ENCODE measurements at places on chromosomes 5 and 9. TPM values are rescaled to one million over a fixed set of nuclear protein-coding genes. Genes with fewer than 3 reads are reported as not detected.
A peak's percentile ranks its signal among the peaks of the same experiment; 100 is the strongest.

GRCh38 chr9:29150606-29151005 is 1577.3 kb upstream of the C9orf72 start:
- peak; percentile 37 for DNase-seq

GRCh38 chr5:27734838-27735237 is 696.5 kb upstream of the CDH9 start:
- DNase-seq: no peak

GRCh38 chr9:78707080-78707479 is 410.2 kb downstream of the PSAT1 start:
- no peak for DNase-seq

DNA sequence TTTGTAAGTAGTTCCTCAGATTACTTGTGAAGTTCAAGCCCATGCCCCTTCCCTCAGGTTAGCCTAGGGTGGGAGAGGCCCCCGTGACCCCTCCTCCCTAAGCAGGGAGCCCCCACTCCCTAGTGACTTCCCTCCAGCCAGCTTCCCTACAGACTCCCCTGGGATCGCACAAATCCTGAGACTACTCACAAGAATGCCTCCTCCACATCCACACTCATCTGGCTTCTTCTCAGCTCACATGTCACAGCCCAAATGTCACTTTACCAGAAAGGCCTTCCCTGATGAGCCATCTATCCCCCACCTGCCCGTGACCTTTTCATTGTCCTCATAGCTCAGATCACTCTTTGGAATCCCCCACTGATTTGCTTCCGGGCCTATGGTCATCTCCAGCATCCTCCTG is 96.7 kb upstream of the ARAP3 start:
- no peak for DNase-seq

DNA sequence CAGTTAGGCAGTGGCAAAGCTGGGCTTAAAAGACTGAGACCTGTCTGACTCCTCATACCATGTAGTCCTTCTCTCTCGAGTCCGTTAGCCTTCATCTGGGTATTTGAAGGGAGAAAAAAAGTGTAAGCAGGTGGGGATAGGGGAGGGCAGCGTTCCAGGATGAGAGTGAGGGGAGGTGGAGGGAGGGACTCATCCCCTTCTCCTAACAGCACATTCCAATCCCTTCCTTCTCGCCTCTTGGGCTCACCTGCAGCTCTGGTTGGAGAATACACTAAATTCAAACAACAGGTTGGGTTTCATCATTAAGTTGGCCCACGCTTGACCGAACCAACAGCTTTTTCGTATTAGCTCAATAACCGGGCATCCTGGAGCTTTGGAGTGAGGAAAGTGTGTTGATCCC is 3.6 kb downstream of the NEURL1B start:
- no peak for DNase-seq

- no peak for DNase-seq
Measured at GRCh38 chr9:32820322-32820721, 37.0 kb downstream of the TMEM215 start.

DNA sequence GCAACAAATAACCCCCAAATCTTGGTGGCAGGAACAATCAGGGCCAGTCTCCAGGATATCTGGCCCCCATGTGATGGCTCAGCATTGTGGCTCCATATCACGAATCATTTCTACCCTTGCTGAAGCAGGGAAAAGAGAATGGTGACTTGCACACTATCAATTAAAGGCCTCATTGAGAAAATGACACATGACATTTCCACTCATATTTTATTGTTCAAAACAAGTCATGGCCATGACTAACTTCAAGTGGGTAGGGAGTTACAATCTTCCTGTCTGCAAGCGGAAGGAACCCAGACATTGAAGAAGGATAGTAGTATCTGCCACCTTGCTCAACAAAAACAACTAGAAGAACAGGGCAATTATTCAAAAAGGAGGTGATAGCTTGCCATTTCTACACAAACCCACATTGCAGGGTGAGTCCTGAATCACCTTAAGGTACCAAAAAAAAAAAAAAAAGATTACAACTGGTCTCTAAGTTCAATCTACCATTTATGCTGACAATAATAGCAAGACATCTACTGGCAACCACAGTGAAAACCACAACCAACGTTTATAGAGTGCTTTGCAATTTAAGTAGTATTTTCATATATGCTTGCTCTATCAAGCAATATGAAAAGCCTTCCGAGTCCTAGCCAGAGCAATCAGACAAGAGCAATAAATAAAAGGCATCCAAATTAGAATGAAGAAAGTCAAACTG is 186.7 kb upstream of the DAPK1 start:
- DNase-seq: no peak

The PLAC8L1 gene
- not detected for total RNA-seq

- no peak for DNase-seq
Measured at GRCh38 chr9:135678236-135679017, 15.3 kb downstream of the LCN9 start.

DNA sequence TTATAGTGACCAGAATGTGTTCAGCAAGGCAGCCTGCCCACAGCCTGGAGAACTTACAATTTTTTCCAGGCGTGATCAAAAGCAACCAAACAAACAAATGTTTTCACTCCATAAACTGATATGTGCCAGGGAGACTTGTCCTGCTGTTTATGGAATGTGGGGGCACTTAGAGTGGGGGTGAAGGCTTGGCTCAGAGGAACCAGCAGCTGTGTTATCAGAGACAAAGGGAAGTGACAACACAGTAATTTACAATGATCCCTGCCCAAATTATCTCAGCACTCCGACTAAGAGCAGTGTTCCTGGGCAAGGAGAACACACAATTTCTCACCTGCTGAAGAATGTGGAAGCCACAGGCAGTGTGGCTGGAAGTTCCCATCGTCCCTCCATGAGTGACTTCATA is 429.1 kb upstream of the IRX4 start:
- DNase-seq: no peak

The PCDHA11 gene
- total RNA-seq: 0.11 TPM

DNA sequence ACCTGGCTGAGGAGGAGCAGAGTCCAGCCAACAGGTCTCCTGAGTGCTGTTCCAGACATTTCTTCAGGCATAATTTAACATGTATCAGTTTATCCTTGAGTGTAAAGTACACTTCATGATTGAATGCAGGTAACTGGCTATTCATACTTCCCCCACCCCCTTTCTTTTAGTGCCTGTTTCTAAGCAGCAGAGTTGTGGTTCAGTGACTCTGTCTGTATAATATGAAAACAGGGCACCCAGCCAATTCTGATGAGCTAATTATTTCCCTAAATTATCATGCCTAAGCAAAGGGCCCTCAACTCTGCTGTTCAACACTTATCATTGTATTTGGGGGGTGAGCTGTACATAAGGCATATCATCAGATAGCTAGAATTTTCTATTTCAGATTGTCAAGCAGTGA is 51.9 kb upstream of the ZSWIM6 start:
- peak; percentile 85 for DNase-seq

DNA sequence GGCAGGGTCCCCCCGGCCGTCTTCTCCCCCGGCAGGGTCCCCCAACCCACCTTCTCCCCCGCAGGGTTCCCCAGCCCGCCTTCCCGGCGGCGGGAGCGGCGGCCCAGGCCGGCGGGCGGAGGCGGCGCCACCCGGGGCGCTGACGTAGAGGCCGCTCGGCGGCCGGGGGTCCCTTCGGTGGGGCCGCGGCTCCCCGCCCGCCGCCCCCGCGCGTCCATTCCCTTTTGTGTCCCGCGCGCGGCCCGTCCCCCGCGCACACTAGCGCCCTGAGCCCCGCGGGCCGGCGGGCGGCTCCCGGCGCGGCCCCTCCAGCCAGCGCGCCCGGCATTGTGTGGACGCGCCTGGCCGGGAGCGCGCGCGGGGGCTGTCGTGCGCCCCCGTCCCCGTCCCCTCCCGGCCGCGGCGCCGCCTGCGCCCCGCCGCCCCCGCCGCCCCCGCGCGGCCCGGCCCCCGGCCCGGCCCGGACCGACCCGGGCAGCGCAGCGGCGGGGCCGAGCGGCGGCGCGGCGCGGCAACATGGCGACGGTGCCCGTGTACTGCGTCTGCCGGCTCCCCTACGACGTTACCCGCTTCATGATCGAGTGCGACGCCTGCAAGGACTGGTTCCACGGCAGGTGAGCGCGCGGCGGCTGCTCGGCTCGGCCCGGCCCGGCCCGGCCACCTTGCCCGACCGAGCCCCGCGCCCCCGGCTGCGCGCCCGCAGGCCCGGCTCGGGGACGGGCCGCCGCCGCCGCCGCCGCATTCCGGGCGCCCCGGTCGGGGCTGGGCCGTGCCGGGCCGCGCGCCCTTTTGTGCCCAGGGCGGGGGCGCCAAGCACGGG is at the start of gene PHF2:
PHF2 (plus strand) TSS at position 327 of the 820 bp plus-strand sequence; CDS start at position 517, 190 bp downstream.
- DNase-seq: no peak

GRCh38 chr9:95055851-95056551 is 261.5 kb downstream of the FANCC start:
- peak; percentile 63 for DNase-seq

The NAIF1 gene
- total RNA-seq: 14.0 TPM

DNA sequence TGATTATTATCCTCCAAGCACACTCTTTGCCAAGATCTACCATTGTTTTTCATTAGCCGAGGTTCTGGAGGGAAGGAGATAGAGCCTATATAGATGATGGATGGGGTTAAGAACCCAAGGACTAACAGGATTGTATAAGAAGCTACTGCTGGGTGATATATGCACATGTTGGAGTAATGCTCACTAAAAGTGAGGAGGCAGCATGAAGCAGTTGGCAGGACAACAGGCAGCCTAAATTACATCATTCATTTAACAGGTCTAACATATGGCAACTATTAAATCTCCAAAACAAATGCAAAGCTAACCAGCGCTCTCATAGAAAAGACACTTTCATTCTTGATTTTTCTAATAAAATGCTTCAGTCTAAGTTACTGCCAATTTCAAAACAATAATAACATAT is 293.2 kb downstream of the EPB41L4A start:
- DNase-seq: no peak

The PCDHGC4 gene
- total RNA-seq: 0.69 TPM

GRCh38 chr5:53472720-53473510 is 7.5 kb upstream of the FST start:
- no peak for DNase-seq

DNA sequence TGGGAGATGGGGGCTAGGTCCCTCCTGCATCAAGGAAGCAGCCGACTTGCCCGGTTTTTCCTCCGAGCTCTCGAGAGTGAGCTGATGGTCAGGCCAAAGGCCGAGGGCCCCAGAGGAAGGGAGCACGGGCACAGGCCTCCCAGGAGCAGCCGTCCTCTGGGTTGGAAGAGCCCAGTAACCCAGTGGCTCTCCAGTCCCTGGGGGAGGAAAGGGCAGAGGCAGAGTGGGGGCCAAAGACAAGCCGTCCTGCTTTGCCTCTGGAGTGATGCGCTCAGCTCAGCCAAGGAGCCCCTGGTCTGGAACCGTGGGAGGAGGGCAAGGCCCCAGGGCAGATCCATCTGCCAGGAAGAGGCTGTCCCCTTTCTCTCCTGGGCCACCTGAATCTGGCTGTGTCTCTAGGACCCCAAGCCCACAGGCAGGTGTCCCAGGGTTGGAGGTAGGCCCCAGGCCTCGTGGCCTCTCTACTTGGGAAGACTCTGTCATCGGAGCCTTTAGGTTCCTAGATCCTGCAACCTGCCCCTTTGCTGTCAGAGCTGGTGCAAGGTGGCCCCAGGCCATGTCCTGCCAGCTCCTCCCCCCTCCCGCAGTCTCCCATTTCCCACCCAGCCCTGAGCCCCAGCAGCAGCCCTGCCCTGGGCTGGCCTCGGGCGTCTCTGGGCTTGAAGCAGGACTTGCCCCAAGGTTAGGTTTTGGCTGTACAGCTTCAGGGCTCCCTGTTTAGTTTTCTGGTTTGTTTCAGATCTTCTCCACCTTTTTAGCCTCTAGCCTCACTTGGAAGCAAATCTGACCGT is 224.1 kb downstream of the CACNA1B start:
- DNase-seq: no peak

GRCh38 chr9:14031060-14031414 is 282.9 kb downstream of the NFIB start:
- DNase-seq: peak; percentile 94

- DNase-seq: no peak
Measured at GRCh38 chr5:135439231-135440205, 7.6 kb downstream of the DCANP1 start.

- DNase-seq: no peak
Measured at GRCh38 chr9:108207561-108208165, 648.1 kb downstream of the ACTL7B start.

DNA sequence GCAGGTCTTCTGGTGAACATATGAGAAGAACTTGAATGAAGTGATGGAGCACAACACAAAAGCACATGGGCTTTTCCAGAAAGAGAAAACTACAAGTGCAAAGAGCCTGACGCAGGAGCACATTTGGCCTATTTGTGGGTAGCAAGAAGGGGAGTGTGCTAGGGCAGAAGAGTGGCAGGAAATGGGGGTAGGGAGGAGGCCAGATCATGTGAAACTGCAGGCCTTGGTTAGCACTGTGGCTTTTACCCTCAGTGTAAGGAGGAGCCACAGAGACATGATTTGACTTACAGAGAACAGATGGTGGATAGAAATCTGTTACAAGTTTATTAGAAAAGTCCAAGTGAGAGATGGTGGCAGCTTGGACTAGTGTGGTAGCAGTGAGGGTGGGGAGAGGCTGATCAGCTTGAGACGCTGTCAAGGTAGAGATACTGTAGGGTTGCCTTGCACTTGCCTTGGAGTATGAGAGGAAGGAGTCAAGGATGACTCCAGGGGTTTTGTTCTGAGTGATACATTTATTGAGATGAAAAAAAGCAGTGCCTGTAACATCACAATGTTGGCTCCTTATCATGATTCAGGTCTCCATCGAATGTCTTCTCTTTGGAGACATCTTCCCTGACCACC is 126.7 kb downstream of the PPP2R2B start:
- peak; percentile 36 for DNase-seq

DNA sequence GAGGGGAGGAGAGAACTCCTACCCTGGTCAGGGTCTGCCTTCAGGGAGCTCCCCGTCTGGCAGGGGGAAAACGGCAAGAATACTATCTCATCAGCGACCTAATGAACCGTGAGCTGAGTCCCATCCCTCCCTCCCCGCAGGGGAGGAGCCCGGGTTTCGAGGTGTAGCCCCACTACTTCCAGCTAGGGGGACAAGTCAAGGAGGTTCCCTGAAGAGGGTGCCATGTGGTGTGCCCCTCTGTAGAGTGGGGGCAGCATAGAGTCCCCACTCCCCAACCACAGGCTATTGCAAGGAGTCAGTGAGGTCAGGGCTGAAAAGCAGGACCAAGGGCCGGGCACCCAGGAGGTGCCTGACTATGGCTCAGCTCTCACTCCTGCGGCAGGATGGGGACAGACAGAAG is 50.9 kb upstream of the RXRA start:
- DNase-seq: no peak

GRCh38 chr9:131259432-131259898 is 16.8 kb downstream of the FAM78A start:
- no peak for DNase-seq

DNA sequence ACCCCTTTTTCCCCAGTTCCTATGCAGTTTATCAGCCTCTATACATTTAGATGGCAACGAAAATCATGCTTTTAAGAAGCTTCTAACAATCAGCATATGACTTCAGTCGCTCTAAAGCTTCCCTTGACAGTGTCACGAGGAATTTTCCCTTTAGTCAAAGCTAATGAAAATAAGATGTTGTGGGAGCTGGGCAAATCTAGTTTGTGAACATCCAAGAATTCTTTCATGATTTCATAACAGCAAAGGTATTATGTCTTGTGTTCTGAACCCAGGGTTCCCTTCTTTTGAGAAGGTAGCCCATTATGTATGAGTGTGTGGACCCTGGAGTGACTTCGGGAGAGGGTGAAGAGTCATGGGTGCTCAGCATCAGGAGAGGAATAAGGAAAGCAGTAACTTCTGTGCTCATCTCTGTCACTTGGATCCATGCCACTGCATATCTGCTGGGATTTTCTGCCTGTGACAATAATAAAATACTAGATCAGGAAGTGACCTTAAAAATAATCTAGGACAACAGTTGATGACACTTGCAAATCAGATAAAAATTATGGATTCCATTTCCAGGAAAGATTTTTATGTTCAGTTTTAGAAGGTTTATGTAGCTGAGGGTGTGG is 102.4 kb downstream of the PCSK1 start:
- no peak for DNase-seq
